ENCODE measurements at places on chromosomes 1 and 21.

DNA sequence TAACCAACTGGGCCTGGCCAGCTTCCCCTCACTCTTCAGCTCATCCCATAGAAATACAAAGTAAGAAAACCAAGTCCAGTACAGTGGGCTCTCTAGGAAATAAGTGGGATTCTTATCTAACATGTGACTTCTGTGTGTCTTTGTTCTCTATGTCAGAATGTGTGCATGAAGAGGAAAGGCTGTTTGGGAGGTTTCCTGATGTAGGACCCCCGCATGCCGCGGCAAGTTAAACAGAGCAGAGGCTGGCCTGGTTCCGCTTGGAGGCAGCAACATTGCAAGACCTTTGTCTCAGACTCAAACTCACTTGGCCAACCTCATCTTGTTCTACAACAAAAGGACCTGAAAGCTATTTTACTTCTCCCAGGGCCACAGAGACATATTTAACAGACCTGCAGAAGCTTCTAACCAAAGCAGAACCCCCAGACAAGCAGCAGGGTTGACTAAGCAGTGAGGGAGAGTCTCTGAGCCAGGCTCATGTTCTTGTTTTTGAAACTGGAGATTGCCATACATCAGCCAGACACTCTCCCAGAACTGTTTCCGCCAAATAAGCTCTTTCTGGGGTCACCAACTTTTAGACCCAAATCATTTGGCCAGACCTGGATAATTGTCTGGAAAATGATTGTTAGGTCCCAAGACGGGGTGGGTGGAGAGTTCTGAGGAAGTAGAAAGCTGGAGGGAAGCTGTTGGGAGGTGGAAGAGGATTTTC, 6.2 kb downstream of the MTARC2 start:
- no peak for DNase-seq

- no peak for DNase-seq
Measured at GRCh38 chr1:94701796-94702441, 118.2 kb upstream of the SLC44A3 start.

GRCh38 chr1:226722240-226722900, 16.7 kb downstream of the ITPKB start:
- DNase-seq = no peak

DNA sequence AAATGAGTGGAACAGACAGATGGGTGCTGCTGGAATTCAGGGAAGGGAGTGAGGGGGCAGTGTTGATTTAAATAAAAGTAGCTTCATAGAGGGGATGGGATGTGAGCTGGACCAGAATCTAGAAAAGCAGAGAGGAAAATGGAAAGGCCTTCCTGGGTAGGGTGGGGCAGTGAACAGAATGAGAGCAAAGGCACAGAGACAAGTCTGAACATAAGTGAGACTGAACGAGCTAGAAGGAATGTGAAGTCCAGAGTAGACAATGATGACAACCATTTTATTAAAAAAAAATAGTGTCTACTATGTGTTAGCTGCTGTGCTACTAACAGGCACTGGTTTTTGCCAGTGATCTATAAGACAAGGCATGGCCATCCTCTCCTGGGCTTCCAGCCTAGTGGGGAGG, 36.0 kb downstream of the ELK4 start:
- DNase-seq = no peak

DNA sequence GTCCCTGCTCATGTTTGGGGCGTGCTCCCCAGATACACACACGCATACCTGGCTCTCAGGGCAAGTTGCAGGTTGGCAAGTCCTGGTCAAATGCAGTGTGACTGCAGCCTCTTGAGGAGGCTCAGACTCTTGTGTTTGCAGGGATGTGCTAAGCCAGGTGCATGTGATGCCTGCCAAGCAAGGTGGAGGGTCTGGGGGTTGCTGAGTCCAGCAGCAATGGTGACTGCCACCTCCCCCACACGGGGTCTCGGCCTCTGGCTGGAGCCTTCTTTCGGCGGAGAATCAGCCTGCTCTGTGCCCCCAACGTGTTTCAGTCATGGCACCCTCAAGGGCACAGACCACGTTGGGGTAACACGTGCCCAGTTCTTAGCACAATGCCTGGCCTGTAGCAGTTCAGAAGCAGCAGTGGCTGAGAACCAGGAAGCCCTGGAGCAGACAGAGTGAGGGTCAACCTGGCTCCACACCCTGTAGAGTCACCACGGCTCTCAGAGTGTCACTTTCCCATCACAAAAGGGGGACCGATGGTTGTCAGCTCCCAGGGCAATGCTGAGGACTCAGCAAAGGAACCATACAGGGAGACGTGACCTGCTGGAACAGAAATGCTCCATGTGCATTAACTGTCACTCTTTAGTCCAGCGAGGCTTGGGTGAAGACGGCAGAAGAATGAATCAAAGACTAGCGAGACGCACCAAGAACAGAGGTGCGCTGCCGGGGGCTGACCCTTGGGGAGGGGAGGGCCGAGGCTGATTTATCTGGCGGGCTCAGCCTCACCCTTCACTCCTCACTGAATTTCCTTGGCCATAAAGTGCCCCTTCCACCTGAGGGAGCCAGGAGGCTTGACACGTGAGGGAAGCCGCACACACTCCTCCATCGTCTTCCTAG, 109.0 kb downstream of the PGBD5 start:
- DNase-seq = no peak

Data from AG10803 (cell line).